ENCODE measurements at places on chromosomes 11 and 22. TPM values are rescaled to one million over a fixed set of nuclear protein-coding genes. Genes with fewer than 3 reads are reported as not detected.

Gene ZNF214
- polyA plus RNA-seq: not detected

Gene OSM
- polyA plus RNA-seq: 4.4 TPM

Gene DGCR6L
- polyA plus RNA-seq: 144 TPM

Gene SPON1
- polyA plus RNA-seq: 0.56 TPM

Gene MMP1
- not detected for polyA plus RNA-seq

Gene GNAZ
- polyA plus RNA-seq: not detected

DNA sequence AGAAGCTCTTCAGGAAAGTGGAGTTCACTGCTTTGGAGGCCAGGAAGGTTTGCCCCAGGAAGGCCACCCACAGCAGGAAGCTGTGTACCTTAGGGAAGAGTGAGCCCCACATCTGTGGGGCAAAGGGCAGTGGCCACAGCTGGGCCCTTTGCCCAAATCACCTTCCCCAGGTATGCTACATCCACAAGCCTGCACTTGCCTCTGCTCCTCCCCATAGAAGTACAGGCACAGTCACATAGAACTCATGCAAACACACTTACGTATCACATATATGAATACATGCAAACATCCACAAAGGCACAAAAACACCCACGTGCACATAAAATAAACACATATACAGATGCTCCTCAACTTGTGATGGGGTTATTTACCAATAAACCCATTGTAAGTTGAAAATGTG, 2.1 kb downstream of the TRIM29 start:
- no peak overlapping the region for H3K27ac ChIP-seq
- no peak for DNase-seq
- H3K27me3 ChIP-seq: peaks cover 12% of the 10 kb centered on the region
- no peaks in the 10 kb centered on the region for H3K36me3 ChIP-seq
- no peak overlapping the region for H3K4me3 ChIP-seq
- no peaks in the 10 kb centered on the region for H3K4me1 ChIP-seq

DNA sequence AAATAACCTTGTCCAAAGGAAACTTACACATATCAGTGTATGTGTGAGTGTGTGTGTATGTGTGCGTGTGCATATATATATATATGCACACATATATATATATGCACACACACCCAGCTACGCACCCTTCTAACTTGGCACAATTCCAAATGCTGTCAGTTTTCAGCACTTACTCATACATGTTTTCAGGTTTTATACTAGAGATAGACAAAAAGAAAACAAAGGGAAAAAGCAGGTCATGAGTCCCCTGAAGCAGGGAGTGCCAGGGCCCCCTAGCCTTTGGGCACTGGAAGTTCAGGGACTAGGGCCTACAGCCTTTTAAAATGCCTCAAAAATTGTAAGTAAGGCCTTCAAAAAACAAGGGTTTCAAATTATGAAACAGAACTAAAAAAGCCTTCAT, 265.4 kb downstream of the CADM1 start:
- H3K36me3 ChIP-seq: no peaks in the 10 kb centered on the region
- no peak overlapping the region for H3K27ac ChIP-seq
- H3K27me3 ChIP-seq: no peaks in the 10 kb centered on the region
- DNase-seq: no peak
- H3K4me3 ChIP-seq: no peak overlapping the region

- no peak overlapping the region for H3K4me3 ChIP-seq
- no peak for DNase-seq
- H3K27ac ChIP-seq: no peak overlapping the region
- H3K27me3 ChIP-seq: no peaks in the 10 kb centered on the region
- peaks cover 3% of the 10 kb centered on the region for H3K4me1 ChIP-seq
- peaks cover 36% of the 10 kb centered on the region for H3K36me3 ChIP-seq
These were observed 54.8 kb upstream of the PITPNB start for GRCh38 chr22:27973846-27974245.

- H3K27me3 ChIP-seq: no peaks in the 10 kb centered on the region
- H3K27ac ChIP-seq: no peak overlapping the region
- H3K4me3 ChIP-seq: no peak overlapping the region
- no peak for DNase-seq
- no peaks in the 10 kb centered on the region for H3K36me3 ChIP-seq
These were observed 23.3 kb upstream of the MMP7 start for GRCh38 chr11:102553835-102554282.

GRCh38 chr11:84747871-84748270, 879.3 kb downstream of the DLG2 start:
- no peaks in the 10 kb centered on the region for H3K36me3 ChIP-seq
- no peak for DNase-seq
- no peak overlapping the region for H3K4me3 ChIP-seq
- H3K27me3 ChIP-seq: no peaks in the 10 kb centered on the region
- no peaks in the 10 kb centered on the region for H3K4me1 ChIP-seq
